Stimulated activated CD4-positive, alpha-beta T cell treated with anti-CD3 and anti-CD28 coated beads, Interleukin-2, amount 100 ng/mL, for 24 hours (primary cell): ENCODE measurements at places on chromosomes 5 and 9.

DNA sequence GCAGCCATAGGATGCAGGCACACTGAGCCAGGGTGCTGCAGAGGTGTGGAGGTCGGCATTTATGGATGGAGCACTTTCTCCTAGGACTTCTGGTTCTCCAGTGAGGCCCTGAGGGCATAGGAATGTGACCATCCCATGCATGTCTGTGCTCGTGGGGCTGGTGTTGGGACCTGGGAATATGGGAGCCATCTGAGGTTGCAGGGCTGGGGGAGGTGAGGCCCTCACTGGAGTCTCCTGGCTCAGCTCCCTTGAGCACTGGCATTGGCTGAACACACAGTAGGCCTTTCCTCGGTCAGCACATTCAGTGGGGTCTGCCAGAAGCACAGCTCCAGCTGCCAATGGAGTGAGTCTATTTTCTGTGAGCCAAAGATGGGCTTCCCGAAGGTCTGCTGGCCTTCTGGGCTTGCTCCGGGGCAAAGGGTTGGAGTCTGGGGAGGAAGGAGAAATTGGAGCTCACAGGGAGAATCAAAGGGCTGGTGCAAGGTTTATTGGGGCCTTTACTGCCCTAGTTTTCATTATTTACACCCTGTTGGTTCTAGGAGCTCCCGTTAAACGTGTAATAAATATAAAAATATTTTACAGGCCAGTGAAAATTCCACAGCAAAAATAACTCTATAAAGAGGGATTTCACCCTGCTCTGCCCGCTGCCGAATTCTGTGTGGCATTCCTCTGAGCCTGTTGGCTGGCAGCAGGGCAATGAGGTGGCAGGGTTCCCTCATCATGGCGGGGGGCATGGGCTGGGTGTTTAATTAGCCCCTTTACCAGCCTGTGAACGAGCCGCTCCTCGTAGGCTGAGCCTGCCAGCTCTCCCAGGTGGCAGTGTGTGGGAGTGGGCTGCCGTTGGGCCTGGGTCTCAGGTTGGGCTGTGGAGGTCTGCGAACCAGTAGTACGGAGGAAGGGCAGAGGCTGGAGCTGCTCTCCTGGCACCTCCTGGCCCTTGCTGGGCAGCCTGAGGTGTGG lies 31.6 kb upstream of the PITX1 start:
- no peak for DNase-seq

- DNase-seq: no peak
Observed at GRCh38 chr5:50963971-50964745, 297.7 kb downstream of the PARP8 start.

DNA sequence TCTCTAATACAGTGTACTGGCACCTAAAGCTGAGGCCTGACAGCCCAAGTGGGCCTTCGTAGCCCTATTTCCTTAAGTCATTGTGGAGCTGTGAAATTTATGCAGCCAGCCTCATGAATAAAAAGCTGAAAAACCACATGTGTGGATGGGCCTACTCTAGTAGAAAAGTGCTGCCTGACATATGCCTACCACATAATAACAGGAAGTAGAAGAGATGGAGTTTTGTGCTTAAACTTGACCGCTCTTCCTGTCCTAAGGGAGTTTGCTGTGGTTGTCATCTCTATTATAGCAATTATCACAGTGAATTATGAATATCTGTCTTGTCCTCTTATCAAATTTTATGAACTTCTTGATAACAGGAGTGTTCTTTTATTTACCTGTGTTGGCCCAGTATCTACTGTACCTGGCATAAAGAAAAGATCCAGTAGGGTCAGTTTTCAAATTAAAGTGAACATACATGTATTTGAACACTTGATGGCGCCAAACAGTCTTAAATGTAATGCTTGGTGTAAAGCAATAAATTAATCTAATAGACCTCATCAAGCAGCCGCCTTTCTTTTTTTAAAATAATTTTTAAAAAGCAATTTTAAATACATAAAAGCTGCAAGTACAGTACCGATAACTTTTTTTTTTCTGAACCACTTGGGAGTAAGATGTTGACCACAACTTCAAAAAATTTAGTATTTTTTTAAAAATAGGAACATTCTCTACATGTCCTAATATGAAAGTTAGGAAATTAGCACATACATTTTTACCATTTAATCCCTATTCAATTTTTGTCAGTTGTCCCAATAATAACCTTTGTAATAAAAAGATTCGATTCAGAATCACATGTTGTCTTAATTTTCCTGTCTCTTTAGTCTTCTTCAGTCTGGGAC lies 51.0 kb downstream of the FKTN start:
- DNase-seq: no peak

- DNase-seq: no peak
Observed at GRCh38 chr5:139565411-139566305, 4.5 kb downstream of the UBE2D2 start.

GRCh38 chr9:107523539-107523938 lies 34.0 kb upstream of the KLF4 start:
- DNase-seq: no peak

DNA sequence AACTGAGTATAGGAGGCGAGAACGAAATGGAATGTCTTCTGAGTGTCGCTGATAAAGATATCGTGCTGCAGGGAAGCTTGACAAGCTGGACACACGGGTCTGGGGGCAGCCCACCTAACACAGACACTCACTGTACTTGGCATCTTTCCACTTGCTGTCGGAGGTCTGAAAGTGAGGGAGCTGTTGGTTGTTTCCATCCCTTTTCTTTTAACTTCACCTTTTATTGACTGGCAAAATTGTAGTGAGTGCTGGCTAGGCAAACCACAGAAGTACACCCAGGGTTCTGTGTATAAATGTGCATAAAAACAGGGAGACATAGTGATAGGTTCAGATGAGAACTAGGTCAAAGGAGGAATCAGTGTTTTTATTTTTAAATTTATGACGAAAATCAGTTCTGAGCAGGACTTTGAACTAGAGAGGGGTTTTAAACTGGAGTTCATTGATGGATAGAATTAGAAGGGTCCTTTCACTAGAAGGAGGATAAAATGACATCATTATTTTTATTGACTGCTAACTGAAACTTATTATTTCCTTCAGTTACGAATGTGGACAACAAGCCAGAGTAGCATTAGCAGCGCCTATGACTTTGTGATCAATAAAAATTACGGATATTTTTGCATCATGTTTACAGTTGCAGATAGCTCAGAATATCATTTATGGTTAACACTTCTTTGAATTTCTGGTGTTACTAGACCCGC lies 817 bp downstream of the GAPVD1 start:
- DNase-seq: no peak

GRCh38 chr9:133729617-133730281 lies 8.4 kb downstream of the SARDH start:
- no peak for DNase-seq

DNA sequence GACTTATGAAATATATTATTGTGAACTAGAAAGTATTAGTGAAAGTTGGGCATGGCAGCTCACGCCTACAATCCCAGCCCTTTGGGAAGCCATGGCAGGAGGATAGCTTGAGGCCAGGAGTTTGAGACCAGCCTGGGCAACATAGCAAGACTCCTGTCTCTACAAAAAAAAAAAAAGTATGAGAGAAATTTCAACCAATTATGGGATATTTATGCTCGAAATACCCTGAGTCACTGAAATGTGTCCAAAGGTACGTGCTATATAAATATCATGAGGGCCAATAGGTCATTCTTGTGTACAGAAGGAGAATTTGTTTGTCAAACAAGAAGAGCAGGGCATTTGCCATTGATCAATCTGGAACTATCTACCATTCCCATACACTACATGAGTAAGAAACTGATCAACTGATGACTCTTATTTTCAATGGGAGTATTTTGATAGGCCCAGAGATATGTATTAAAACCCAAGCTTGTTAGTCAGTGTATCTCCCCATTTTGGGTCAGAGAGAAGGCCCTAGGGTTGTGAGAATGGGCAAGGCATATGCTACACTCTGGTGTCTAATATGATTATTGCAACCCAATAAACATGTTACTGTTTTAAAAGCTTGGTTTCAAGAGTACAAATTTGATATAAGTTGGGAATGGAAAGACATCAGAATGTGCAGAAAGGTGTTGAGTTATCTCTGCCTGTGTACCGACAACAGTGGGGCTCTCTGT lies 21.7 kb upstream of the HOMER1 start:
- no peak for DNase-seq

- DNase-seq: no peak
Observed at GRCh38 chr5:102036927-102037326, 259.2 kb downstream of the SLCO4C1 start.

- no peak for DNase-seq
Observed at GRCh38 chr9:124248066-124248465, 9.7 kb upstream of the NEK6 start.

- DNase-seq: no peak
Observed at GRCh38 chr5:131671994-131672655, 37.1 kb upstream of the RAPGEF6 start.

- DNase-seq: no peak
Observed at GRCh38 chr9:81980568-81980967, 8.0 kb upstream of the SPATA31D1 start.

DNA sequence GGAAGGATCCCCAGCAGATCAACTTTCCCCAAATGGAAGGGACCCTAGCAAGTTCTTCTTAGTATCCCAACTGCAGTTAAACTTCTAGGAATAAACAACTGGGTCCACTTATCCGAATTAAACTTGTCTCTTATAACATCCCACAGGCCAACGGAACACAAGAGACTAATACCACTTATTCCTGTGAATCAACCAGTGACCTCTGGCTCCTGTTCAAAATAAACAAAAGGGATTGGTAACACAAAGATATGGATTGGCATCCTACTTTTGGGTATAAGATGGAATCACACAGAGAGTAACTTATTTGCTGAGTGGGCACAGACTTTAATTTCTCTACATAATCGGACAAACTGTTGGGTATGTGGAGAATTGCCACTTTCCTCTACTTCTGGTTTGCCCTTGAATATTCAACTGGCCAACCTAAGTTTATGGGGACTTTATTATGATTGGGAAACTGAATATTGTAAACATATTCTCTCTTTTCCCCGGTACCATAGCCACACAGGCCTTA lies 12.4 kb upstream of the PAIP1 start:
- DNase-seq: no peak

DNA sequence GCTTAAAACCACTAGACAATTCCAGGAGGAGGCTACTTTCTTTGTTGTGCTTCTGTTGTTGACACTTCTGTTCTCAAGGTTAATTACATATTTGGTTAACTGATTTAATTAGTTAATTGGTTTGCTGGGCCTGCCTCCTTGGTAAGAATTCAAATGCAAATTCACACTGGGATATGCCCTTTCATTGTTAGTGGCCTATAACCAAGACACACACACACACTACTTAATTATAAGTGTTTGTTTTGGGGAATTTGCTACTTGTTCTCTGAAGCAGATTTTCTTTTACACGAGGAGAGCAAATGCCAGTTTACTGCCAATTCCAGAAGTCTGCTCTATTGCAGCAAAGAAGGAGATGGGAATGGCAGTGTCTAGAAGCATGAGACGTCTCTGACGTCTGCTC lies 101.6 kb upstream of the BASP1 start:
- DNase-seq: no peak

DNA sequence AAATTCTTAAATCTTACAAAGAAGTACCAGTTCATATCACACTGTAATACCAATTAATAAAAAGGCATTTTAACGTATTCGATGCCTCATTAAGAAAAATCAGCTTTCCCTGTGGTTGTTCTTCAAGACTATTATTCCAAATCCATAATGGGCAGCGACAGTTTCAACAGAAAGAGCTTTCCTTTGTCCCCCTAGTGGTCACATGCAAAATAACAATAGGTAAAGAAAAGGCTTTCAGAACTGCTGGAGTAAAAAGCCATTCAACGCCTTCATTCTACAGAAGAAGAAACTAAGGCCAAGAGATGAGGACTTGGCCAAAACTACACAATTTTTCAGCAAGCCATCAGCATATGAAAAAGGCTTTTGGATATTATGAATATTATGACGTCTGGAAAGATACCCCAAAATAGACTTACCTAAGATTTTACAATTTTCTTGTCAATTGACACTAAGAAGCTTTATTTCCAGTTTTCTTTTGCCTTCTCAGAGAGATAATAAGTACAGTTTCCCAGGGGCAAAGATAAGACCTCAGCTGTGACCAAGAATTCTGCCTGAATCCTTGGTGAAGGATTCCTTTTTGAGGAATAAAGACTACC lies 6.7 kb upstream of the CDH6 start:
- DNase-seq: no peak

- DNase-seq: no peak
Observed at GRCh38 chr5:133109655-133110483, 58.1 kb downstream of the HSPA4 start.

DNA sequence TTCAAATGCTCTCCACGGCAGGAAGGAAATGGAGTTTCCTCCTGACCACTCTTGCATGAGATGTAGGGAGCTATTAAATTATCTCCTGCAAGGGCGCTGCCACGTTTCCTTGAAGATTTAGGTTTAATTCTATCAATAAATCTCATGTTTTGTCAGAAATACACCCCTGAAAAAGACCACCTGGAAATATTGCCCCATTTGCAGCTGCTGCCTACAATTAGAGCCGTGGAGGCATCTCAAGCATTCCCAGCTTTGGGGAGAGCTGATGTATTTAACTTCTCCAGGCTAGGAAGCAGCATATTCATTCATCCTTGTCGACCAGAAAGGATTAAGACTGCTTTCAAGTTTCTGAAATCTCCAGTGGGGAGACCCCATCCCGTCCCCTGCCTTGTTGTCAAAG lies 40.5 kb downstream of the CCNJL start:
- DNase-seq: no peak

GRCh38 chr9:69391487-69391886 lies 66.5 kb downstream of the ENTREP1 start:
- no peak for DNase-seq

DNA sequence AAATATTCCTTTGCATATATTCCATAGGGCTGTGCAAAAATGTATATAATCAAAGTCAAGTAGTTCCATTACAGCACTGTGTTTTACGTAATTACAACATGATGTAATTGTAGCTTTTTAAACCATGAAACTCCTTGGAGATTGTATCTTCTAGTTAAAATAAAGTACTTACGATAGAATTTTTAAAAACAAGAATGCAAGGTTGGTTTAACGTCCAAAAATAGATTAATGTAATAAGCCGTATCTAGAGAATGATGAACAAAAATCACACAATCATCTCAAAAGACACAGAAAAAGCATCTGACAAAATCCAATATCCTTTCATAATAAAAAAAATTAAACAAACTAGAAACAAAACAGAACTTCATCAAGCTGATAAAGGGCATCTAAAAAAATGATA lies 86.2 kb downstream of the DENND1A start:
- DNase-seq: no peak

DNA sequence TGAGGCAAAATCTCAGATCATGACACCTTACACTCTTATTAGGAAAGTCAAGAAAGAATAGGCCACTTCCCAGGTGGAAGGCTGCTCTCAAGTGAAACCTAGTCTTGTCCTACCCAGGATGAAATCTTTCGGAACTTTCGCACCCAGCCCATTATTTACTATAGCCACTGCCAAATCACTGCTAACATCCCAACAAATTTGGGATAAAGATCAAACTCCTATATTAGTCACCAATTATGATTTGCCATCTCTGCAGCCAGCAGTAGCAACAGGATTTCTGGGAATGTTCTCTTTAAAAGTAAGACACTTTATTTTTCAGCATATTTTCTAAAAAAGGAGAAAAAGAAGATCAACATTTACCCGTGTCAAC lies 224.6 kb downstream of the GAS1 start:
- no peak for DNase-seq
